ENCODE measurements at places on chromosomes 4 and X.

DNA sequence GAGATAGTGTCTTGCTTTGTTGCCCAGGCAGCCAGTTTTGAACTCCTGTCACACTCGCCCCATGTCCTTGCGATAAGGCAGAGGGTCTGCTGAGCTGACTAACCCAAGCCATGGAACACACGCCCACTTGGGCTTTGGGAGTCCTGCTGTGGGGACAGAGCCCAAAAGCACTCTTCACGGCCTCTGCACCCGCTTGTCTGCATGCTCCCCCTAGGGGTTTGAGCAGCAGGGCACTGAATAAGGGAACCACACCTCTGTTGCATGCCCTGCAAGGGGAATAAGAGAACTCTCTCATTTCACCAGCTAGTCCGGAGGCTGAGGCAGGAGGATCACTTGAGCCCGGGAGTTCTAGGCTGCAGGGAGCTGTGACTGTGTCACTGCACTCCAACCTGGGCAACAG, 166.0 kb downstream of the STAG2 start:
- no peak for DNase-seq

DNA sequence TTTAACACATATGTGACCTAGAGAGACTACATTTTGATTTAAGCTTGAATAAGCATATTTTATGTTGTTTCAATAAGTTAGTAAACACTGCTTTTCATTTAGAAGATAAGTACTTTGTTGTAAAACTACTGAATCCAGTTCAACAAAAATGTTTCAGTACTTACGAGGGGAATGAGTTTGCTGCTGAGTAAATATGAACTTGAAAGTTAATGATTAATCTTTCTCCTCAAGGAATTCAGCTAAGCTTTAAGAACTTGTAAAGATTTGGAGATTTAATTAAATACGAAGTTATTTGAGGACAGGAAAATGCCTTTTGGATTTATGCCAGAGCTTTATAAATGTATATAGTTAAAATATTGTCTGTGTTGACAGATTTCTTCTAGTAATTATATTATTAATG, 933.0 kb upstream of the LCORL start:
- peak; percentile 24 for DNase-seq

GRCh38 chr4:56723659-56724230, 42.6 kb upstream of the HOPX start:
- DNase-seq, result peak; percentile 22

DNA sequence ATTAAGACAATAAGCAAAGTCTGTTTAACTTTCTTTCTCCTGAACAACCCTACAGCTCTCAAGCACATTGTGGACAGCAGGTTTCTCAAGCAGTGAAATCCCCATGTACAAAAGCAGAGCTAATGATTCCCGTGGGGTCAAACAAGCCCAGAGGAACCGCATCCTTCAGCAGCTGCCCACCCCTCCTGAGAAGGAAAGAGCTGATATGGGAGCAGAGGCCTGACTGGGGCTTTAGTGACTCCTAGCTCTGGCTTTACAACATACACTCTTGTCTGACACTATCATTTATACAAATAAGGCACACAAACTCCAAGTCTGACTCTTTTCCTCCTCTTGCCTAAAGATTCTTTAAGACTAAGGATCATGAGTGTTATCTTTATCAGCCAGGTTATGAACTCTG, 32.8 kb downstream of the HDAC8 start:
- no peak for DNase-seq

DNA sequence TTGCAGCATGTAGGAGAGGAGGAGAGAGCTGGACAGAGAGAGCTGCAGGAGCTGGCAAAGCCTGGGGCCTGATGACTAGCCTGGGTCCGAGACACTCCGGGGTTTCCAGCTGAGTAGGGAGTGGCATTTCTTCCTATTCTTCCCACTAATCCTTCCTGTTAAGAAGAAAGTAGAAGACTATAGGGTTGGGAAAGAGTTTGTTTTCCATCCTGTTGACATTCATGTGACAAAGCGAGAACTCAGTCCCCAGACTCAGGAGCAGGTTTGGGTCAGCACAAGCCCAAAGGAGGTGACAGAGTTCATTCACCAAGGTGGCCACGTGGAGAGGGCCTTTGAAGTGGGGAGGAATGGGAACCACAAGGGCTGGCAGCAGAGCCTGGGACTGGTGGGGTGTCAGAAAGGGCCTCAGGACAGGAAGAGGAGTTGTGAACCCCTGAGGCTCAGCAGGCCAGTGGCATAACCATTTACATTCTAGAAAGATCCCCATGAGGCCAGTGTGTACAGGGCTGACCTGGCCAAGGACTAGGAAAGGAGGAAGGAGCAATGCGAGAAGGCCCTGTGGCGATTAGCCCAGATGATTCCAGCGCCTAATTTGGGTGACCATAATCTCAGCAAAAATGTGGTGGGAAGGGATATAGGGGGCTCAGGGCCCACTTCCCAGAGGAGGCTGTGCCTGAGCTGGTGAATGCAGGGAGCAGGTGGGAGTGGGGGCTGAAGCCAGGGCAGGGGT, 3.3 kb upstream of the HAUS3 start:
- no peak for DNase-seq

- no peak for DNase-seq
Observed at GRCh38 chr4:182937268-182938204, 20.4 kb upstream of the DCTD start.

- no peak for DNase-seq
Observed at GRCh38 chrX:77118686-77119085, 328.5 kb upstream of the FGF16 start.

DNA sequence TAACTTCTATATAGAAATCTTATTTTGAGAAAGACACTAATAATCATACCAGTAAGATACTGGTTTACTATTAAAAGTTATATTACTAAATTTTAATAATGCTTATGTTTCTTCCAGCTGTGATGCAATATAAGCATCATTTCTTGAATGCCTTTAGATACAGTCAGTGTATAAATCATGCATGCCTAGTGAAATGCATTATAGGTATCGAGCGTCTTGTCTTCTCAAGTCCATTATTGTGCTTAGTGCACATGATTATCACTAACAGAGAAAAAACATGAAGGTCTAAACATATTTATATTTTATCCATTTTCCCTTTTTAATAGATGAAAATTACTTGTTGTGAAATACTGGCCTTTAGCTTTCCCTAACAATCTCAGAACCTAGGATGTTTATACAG, 1021.5 kb upstream of the AGA start:
- no peak for DNase-seq

DNA sequence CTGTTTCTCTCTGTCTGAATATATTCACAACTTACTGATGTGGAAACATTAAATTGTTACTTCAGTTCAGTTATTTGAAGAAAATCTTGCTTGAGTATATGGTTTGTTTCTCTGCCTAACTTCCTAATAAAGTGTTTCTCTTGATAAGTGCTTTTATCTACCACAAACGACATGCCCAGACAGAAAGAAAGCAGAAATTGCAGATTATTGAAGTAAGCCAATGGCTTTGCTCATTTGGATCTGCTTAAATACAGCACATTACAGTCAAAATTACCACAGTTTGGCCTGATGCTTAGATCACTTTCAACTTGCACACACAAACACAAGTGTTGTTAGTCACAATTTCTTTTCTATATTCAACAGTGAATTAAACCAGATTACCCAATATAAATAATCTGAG, 68.0 kb downstream of the ATOH1 start:
- no peak for DNase-seq

DNA sequence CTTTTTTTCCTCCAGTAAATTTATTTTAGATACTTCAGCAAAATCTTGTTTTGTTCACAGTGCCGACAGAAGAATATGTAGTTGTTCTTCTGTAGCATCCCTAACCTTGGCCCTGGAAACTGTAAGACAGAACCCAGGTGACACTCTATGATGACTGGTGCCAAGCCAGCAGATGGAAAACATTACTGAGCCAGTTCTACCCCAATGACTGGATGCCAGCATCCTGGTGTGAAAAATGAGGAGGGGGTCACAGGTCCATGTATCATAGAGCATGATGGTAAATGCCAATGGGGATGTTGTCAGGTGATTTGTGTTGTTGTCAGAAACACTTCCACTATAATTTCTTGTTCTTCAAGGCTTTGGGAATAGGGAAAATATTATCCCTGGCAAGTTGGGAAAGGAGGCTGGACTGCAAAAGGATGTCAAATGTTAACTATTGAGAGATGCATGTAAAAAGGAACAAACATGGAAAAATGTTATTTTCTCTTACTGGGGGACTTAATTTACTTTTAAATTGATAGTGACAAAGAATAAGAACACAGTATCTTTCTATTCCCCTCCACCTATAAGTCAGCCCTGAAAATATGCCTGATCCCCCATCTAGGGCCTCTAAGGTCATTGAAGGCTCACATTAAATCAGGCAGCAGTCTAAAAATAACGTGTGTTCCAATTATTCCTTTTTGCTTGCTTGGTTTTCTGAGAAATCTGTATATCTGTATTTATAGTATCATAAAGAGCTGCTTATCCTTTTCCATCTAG, 159.8 kb downstream of the RASL11B start:
- no peak for DNase-seq

DNA sequence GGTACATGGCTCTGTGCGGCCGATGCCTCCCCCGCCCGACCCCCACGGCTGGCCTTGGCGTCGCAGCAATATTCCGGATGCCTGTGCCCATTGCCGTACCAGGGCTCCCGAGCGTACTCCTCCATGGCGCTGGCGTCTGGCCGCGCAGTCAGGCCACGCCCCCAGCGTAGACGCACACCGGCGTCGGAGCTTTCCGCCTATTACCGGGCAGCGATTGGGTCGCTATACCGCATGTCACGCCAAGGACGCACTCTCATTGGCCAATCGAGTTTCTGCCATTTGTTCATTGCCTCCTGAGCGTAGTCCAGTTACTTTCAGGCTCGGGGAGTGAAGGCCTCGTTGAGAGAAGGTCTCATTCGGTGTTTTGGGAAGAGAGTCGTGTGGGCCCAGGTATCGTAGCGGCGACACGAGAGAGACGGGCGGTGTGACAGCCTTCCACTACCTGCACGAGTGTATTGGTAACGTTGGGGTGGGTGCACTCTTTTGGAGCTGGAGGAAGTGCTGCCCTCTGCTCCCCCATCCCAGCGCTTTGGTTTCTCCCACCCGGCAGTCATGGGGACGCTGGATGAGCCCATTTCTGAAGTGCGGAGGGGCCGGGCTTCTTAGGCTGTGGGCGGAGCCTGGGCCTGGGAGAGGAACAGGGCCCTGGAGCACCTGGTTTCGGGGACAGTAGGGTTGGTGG, at the start of the genes PQBP1 and TIMM17B:
Gene PQBP1 (plus strand): TSS at position 306 of the 682 bp plus-strand sequence. CDS start 580 bp downstream, outside the sequence.
Gene TIMM17B (minus strand): TSS at position 144 of the 682 bp plus-strand sequence. CDS start 19 bp downstream, at position 125.
- peak; percentile 95 for DNase-seq

DNA sequence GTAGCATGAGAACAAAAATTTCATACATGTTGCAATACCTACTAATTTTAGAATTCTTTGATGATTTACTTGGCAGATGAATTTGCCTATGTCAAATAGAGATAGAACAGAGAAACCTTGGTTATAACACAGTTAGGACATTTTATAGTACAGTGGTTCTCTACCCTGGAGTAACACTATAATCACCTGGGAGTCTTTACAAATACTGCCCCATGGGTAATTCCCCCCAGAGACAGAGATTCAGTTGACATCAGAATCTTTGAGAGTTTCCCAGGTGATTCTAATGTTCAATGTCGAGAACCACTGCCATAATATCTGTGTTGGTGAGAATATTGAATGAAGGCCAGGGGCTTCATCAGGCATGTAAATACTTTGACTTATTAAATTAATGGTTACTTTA, 401.3 kb upstream of the NDST4 start:
- no peak for DNase-seq

- DNase-seq, result no peak
Observed at GRCh38 chr4:72016011-72016410, 15.8 kb upstream of the NPFFR2 start.

DNA sequence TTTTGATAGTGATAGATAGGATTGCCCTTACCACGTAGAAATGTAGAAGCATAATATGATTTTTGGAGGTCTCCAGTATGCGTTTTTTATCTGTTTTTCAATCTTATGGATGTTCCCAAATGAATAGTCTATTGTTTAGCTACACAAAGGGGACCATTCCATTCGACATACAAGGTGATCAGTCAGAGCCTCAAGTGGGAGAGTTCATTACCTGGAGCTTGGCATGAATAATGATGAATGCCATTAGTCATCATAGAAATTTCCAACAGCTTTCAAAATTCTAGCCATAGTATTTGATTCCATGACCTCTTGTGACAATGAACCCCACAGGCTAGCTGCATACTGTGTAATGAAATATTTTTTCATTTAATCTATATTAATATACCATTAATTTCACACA, 123.6 kb downstream of the PDHA2 start:
- no peak for DNase-seq

- no peak for DNase-seq
Observed at GRCh38 chr4:7512428-7512827, 77.7 kb upstream of the PSAPL1 start.

- DNase-seq, result no peak
Observed at GRCh38 chr4:5940470-5941203, 47.8 kb upstream of the CRMP1 start.

GRCh38 chr4:122617597-122618593, 3.0 kb downstream of the IL21 start:
- no peak for DNase-seq

DNA sequence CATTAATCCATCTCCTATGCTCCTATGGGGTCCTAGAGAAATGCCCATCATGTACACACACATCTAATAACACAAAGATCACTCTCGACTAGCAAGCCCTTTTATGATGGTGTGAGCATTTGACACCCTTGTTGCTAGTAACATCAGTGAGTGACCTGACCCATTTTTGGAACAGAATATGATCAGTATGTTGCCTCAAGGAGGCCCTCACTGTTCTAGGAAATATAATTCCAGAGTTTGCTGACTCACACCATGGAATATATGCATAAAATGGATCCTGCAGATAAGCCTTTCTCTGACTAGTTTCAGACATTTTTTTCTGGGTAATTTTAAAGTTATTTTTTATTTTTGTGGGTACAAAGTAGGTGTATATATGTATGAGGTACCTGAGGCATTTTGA, 121.8 kb downstream of the AR start:
- DNase-seq, result no peak

GRCh38 chr4:11404431-11404830, 24.3 kb downstream of the HS3ST1 start:
- DNase-seq, result no peak

GRCh38 chr4:11741190-11741652, 312.5 kb upstream of the HS3ST1 start:
- no peak for DNase-seq

DNA sequence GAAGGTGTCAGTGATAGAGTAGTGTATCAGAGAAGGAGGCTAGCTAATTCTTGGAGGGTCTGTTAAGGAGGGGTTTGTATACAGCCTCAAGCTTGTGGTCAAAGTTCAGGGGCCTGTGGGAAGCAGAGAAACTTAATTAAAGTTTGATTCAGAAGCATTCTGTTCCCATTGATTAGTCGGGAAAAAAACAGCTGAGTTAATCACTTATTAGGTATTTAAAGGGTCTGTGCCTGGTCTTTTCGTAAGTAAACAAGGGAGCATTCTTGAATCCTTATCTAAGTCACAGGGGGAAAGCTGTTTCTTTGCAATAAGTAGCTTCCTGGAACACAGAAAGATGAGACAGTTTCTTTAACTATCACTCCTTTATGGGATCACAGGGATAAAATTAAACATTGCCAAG, 492.1 kb downstream of the PCDH10 start:
- DNase-seq, result peak; percentile 5

GRCh38 chr4:86967798-86968197, 33.0 kb downstream of the AFF1 start:
- no peak for DNase-seq
